Stimulated activated CD4-positive, alpha-beta T cell treated with anti-CD3 and anti-CD28 coated beads, Interleukin-1b, Interleukin-23, amount 100 ng/mL, for 1 hour (primary cell): ENCODE measurements at places on chromosomes 2 and 18.

GRCh38 chr2:128378231-128379020 lies 59.8 kb upstream of the HS6ST1 start:
- DNase-seq = no peak

DNA sequence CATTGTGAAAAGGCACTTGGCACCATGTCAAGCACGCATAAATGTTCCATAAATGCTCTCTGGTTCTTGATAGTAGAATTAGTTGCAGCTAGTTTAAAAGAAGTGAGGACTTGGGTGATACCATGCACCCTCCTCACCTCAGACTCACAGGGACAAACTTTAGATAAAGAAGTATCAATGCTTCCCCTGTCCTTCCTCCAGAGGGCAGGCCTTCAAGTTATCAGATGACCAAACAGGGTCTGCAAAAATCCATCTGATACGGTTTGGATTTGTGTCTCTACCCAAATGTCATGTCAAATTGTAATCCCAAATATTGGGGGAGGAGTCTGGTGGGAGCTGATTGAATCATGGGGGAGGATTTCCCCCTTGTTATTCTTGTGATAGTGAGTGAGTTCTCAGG lies 54.1 kb downstream of the C1QL2 start:
- no peak for DNase-seq

DNA sequence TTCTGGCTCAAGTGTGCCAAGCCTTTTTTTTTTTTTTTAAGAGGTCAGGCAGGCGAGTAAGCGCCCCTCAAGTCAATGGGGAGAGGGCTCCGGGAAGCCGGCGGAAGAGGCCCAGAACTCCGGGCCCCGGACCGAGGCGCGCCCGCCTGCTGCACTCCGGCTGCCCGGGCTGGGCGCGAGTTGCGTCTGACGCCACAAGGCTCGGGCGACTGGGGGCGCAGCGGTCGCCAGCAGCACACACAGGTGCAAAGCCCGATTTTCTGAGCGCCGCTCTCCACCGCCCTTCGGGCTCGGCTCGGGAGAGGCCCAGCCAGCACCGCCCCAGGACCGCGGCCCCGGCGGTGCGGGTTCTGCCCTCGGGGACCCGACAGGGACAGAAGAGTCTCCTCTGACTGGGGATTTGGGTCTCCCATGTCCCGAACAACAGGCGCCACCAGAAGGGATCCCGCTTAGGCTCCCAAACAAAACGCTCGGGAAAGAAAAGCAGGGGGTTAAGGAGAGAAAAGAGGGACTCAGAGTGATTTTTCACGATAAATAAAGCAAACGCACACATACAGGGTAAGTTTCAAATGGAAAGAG lies 787 bp downstream of the ERBB4 start:
- no peak for DNase-seq

- DNase-seq = no peak
These were observed 133.7 kb downstream of the INO80D start for GRCh38 chr2:205952282-205952681.

DNA sequence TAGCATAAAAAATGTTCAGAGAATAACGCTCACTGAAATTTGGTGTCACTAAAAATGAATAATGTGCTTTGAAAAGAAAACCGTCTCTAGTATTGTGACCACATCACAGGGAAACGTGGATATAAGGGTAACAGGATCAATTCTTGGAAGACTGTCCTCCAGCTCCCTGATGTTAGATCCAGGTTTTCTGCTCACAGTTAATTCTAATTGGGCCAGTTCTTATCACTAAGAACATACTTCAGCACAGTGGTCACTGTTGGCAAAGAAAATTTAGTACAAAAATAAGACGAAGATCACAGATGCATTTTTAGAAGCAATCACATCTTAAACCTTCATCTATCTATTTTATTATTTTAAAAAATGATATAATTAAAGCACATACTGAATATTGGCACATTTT lies 57.0 kb upstream of the CD226 start:
- no peak for DNase-seq

GRCh38 chr2:18342901-18343300 lies 217.6 kb downstream of the RDH14 start:
- no peak for DNase-seq

GRCh38 chr2:159539701-159540100 lies 76.6 kb downstream of the BAZ2B start:
- DNase-seq = no peak

GRCh38 chr2:206958261-206958660 lies 18.9 kb downstream of the CPO start:
- DNase-seq = no peak

DNA sequence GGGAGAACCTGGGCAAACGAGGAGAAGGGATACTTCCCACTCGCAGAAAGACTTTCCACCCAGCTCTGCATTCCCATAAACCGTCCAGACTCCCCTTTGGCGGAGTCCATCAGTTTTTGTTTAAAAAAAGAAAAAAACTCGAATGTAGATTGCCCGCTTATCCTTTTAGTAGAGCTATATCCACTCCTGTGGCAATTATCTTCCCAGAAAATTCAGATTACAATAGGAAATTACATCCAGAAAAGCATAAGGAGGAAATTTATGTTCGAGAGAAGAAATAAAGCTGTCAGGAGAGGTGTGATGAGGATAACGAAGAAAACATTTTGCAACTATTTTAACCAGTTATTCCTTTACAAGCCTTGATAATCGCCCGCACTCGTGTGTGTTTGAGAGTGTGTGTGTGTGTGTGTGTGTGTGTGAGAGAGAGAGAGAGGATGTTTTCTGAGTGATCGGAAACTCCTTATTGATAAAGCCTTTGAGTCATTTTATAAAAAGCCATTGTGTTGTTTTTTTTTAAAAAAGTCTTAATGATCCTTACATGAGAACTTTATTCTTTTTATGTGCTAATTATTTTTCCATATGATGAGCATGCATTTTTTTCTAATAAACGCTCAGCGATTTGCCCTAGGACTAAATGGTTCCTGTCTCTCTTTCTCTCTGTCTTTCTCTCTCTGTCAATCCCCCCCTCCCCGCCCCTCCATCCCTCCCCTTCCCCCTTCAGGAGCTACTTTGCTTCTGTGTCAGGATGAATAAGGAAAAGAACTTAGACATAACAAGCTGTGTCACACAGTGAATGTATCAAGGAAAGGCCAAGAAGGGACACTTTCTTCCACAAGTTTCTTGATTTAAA lies 1.1 kb upstream of the PPP3R1 start:
- DNase-seq = peak; percentile 12

DNA sequence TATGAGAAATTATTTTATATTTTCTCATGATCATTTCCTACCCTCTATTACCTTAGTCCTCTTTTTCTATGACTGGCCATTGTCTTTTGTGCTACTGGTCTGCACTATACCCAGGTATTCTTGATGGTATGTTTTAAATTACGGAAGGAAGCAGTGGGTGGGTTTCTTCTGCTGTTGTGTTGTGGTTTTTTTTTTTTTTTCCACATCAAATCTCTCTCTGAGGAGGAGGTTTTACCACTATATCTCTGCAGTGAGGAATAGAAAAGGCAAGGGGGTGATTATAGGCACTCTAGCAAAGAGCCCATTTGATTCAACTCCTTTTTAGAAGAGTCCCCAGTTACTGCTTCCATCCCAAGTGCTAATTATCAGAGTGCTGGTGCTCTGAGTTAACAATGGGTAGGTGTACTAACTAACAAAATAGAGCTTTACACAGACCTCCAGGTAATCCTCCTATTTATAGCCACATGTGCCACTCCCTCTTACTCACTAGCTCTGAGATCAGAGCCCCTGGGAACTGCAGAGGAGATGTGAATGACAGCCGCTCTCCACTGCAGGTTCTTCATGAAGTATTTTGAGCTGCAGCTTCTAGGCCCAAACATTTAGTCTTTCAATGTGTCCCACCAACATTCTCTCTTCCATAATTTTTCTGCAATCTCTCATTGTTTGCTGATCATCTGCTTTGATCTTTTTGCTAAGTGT lies 301.6 kb upstream of the GULP1 start:
- DNase-seq = no peak

GRCh38 chr2:56084111-56084901 lies 99.5 kb upstream of the CCDC85A start:
- no peak for DNase-seq

- no peak for DNase-seq
These were observed 59.6 kb upstream of the SERPINE2 start for GRCh38 chr2:224098481-224099230.

- DNase-seq = no peak
These were observed 114.1 kb upstream of the MYCN start for GRCh38 chr2:15826273-15826717.

GRCh38 chr18:52541056-52541455 lies 201.1 kb downstream of the DCC start:
- no peak for DNase-seq

- DNase-seq = no peak
These were observed 58.5 kb upstream of the MSH6 start for GRCh38 chr2:47724221-47724981.
